ENCODE measurements at places on chromosomes 4 and X.

DNA sequence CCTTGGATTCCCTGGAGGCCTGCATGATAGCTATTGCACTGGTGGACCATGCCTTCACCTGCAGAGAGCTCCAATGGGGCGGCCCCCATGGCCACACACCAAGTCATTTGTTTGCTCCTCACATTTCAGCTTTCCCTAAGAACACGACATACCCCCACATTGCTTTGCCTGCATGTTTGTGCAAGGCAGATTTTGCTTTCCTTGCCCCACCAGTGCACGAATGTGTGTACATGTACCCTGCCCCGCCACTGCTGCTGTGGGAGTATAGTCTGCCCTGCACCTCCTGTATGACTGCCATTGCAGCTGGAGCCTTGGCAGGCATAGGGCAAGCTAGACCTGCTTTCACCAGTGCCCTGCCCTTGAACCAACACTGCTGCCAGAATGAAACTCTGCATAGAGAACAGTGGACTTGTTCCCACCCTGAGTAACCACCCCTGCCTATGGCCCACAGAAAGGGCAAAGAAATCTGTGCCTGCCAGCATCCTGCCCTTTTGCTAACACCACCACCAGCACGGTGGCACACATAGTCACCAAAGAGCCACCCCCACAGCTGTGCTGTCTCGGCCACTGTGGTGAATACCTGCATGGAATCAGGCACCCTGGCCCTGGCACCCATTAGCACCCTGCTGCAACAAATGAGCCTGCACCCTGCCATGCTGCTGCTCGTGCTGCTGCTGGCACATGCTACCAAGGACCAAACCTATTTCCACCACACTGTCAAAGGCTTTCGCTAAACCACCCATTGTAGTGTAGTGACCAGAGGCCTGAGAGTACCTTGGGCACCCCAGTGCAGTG, 661.7 kb upstream of the FAM241A start:
- no peak for DNase-seq

DNA sequence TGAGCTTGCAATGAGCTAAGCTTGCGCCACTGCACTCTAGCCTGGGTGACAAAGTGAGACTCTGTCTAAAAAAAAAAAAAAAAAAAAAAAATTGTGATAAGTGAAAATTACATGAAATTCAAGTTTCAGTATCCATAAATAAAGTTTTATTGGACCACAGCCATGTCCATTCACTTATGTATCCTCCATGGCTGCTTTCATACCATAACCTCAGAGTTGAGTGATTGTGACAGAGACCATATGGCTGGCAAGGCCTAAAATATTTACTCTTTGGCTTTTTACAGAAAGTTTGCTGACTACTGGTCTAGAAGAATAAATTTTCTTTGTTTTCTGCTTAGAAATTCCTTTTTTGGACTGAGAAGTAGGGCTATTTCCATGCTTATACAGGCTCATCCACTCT, 11.8 kb upstream of the SHISA3 start:
- no peak for DNase-seq

- DNase-seq: no peak
Observed at GRCh38 chr4:153531000-153531358, 64.8 kb downstream of the TMEM131L start.

- DNase-seq: no peak
Observed at GRCh38 chr4:80071604-80072227, 1.3 kb downstream of the ANTXR2 start.

Measured in stimulated activated CD4-positive, alpha-beta T cell treated with anti-CD3 and anti-CD28 coated beads, Interleukin-1b, Interleukin-23, amount 100 ng/mL, for 1 hour (primary cell).